ENCODE measurements at places on chromosomes 3 and 15. TPM values are rescaled to one million over a fixed set of nuclear protein-coding genes. Genes with fewer than 3 reads are reported as not detected.

The IQSEC1 gene
- polyA plus RNA-seq: 31.7 TPM

The P2RY13 gene
- polyA plus RNA-seq: 0.25 TPM

The AHSG gene
- 0.06 TPM for polyA plus RNA-seq

The AQP9 gene
- polyA plus RNA-seq: 0.11 TPM

The DUSP7 gene
- polyA plus RNA-seq: 9.2 TPM

The SERINC4 gene
- 0.42 TPM for polyA plus RNA-seq

All from heart left ventricle (tissue), 16 donors.